ENCODE measurements at places on chromosomes 12 and 14.

DNA sequence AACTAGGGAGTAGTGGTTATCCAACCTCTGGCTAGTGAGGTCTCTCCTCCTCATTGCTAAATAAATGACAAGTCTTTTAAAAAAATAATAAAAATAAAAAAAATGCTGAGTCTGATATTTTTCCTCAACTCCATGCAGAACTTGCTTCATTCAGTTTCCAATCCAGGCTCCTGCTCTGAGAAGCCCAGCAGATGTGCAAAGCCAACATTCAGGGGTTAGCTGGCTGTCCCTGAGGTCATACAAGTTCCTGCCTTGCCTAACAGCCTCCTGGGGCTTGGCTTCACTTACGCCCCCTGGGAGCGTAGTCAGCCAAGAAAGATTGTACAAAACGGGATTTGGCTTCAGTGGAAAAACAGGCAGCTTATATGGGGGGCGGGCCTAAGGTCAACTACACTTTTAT, 23.3 kb downstream of the RTRAF start:
- no peak for DNase-seq

- no peak for DNase-seq
Observed at GRCh38 chr12:99704458-99704857, 56.9 kb downstream of the GARIN6 start.

- peak; percentile 13 for DNase-seq
Observed at GRCh38 chr12:19048943-19049342, 80.6 kb upstream of the PLEKHA5 start.

DNA sequence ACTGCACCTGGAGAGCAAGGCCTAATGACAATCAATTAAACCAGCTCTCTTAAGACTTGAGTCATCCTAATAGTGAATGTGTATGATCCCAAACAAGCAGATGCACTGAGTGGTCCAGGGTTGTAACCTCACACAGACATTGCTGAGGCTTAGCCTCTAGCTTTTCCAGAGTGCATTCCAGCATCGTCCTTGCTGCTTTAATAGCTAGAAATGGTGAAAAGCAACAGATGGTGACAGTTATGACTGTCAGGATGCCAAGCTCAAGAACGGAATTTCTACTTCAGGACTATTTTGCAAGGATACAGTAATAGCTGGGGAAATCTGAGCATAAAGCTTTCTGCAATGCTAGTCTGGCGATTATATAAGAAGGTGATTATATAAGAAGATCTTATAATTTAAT, 34.6 kb downstream of the PTPRR start:
- no peak for DNase-seq

DNA sequence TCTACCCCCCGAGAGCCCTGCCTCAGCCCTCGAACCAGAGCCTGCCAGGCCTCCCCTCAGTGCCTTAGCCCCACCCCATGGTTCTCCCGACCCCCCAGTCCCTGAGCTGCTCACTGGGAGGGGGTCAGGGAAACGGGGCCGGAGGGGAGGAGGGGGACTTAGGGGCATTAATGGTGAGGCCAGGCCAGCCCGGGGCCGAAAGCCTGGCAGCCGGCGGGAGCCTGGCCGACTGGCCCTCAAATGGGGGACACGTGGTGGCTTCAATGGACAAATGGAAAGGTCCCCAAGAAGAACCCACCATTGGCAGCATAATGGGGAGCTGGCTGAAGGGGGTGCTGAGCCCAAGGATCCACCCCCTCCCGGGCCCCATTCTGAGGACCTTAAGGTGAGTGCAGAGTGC, 5.6 kb downstream of the MBD6 start:
- DNase-seq = no peak

- DNase-seq = no peak
Observed at GRCh38 chr14:104477666-104478380, 101.7 kb upstream of the C14orf180 start.

- DNase-seq = no peak
Observed at GRCh38 chr12:122067966-122068365, 10.6 kb upstream of the MLXIP start.

DNA sequence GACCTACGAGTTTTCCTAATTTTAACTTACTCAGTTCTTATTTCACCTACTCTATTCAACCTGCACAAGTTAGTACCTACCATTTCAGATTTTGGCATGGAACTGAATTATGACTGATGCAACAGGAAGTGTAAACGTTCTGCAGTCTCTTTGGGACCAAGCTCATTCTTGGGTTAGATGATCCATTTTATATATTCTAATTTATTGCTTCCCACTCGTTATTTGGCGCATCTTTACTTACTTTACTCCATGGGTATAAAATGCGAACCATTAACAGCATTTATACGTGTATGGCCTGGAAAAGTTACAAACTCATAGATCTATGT, 1.0 kb upstream of the EML1 start:
- no peak for DNase-seq

GRCh38 chr14:99518441-99519346, 37.5 kb downstream of the CCNK start:
- peak; percentile 89 for DNase-seq

DNA sequence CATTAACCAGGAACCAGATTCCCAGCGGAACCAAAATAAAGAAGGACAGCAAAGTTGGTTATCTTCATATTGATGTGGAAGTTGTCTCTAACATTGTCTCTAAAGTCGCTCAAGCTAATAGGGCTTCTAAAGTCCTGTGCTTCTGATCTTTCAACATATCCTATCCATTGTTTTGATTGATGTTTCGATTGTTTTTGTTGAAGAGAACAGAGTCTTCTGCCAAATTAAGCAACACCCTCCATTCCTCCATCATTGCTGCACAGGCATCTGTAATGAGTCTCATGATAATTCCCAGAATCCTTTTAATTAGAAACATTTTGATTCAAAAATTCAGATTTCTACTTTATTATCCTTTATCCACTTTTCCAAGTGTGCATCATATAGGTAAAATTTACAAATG, 71.6 kb upstream of the AVPR1A start:
- no peak for DNase-seq

DNA sequence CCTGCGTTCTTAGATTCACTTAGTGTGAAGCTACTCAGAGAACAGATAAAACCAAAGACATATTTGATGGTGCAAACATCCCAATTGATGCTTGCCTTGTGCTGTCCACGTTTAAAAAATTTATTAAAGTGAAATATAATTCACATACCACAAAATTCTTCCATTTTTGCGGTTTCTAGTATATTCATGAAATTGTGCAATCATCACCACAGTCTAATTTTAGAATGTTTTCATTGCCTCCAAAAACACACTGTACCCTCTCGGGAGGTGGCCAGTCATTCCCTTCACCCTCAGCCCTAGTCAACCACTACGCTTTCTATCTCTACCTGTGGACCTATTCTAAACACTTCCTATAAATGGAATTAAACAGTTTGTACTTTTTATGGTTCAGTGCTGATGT, 1109.2 kb downstream of the FLRT2 start:
- DNase-seq = no peak

DNA sequence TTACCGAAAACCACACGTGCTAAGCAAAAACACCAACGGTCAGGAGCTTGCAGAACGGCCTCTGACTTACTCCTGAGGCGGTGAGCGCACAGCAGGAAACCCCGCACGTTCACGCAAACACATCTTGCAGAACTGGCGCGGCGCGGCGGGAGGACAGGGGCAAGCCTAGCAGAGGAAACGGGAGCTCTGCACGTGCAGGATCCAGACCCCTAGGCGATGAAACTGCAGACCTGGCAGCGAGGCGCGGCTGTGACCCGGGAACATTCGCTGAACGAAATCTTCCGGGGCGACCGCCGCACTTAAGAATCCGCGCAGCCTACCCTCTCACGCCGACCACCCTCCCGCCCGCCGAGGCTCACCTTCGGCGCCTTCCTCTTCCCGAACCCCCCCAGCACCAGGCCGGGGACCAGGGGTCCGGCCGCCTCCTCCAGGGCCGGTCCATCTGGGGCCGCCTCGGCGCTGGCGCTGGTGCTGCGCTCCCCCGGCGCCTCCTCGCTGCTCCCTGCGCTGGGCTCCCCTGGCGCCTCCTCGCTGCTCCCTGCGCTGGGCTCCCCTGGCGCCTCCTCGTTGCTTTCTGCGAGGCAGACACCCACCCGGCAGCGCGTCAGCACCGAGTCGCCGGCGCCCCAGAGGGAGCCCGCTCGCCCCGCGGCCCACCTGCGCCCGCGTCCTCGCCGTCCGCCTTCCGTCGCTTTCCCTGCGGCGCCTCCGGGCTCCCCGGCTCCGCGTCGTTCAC, 615 bp downstream of the DDX51 start:
- no peak for DNase-seq

DNA sequence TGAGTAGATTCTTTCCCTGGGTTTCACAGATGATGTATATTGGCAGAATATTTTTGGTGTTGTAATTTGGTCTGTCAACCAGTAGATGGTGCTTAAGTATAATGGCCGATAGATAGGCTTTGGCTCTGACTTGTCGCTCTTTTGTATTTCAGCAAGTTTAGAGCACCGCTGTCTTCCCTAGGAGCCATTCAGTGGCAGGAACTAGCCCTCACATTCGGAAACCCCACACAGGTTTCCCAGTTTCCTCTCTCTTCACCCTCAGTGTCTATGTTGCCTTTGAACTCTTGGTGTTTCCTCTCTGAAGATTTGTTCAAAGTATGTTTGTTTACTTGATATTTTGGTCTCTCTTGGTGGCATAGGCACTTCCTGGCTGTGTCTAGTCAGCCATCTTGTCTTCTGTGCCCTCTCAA, 102.2 kb downstream of the GPHN start:
- no peak for DNase-seq

GRCh38 chr12:102512523-102512922, 32.2 kb upstream of the IGF1 start:
- no peak for DNase-seq

DNA sequence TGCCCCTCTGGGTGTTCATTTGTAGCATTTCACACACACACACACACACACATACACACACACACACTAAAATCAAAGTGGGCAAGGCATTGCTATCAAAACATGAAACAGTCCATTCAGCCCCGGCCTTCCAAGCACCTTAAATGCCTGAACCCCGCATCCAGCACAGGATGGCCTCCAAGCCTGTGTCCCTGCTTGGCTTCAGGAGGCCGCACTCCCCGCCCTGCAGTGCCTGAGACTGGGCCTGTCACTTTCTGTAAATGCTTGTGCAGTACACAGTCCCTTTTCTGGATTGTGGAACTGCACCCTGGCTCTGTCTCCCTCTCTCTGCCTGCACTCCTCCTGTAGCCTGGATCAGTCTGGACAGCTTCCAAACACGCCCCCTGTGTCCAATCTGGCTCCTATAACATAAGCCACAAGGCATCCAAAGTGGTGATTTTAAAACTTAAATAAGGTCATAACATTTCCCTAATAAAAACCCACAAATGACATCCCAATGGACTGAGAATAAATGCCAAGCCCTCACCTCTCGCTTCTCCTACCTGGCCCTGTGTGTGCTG, 972.2 kb upstream of the TMEM132C start:
- DNase-seq = no peak

- no peak for DNase-seq
Observed at GRCh38 chr14:67477926-67478799, 10.4 kb downstream of the TMEM229B start.

- DNase-seq = no peak
Observed at GRCh38 chr14:52241087-52241793, 26.3 kb upstream of the PTGDR start.

GRCh38 chr12:55955800-55956508, 9.9 kb downstream of the PMEL start:
- DNase-seq = peak; percentile 90

GRCh38 chr12:4449851-4450221, 4.2 kb upstream of the FGF6 start:
- DNase-seq = no peak

- peak; percentile 49 for DNase-seq
Observed at GRCh38 chr12:26153421-26154154, 28.8 kb upstream of the BHLHE41 start.

- no peak for DNase-seq
Observed at GRCh38 chr14:59208224-59208814, 19.9 kb downstream of the DAAM1 start.

DNA sequence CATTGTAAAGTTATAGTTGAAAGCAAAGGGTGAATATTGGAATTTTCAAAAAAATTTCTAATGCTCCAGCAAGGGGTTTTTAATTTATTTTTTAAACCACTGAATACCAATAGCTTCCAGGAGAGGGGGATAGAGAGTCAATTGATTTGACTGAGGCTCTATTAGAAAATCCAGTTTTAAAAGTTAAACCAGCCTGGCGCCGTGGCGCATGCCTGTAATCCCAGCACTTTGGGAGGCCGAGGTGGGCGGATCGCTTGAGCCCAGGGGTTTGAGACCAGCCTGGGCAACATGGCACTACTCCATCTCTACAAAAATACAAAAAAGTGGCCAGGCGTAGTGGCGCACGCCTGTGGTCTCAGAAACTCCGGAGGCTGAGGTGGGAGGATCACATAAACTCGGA, 150.1 kb downstream of the SLC38A4 start:
- peak; percentile 24 for DNase-seq

DNA sequence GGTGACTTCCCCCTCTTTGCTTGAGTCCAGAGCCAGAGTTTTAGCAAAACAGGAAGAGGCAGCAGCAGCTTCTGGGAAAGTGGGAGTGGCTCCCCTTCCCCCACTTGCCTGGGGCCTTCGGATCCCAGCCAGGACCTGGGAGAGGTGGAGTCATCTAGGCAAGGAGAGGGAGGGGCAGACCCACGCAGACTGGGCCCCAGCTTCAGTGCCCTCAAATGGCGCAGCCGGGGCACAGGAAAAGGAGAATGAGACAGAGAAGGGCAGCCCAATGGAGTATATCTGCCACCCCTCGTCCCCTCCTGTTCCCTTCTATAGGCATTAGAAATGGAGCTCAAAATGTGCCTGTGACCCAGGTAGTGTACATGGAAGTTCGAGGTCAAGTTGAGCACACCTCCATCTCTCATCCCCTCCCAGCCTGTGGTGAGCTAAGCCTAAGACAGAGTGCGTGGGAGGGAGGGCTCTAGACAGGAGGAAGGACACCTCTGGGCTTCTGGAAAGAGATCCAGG, 9.3 kb upstream of the HDAC7 start:
- peak; percentile 71 for DNase-seq

DNA sequence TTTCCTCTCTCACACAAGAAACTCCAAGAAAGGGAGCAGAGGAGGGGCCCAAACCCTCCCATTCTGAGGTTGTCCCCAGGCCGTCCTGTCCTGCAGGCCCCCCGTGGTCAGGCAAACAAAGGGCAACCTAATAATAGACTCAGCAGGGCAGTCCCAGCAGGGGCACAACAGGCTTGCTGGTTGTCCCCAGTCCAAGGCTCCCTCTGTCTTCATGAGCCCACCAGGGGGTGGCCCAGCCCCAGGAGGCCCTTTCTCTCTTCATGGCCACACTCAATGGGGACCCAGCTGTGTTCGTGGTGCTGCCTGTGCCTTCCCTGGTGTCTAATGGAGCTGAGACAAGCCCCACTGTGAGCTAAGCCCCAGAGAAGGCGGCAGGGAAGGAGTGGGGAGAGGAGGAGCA, 359.9 kb downstream of the ADGRD1 start:
- DNase-seq = no peak

- no peak for DNase-seq
Observed at GRCh38 chr12:112682586-112682985, 109.0 kb upstream of the RPH3A start.

Data from Calu3 (cell line).